Eye (tissue), 1 donor: ENCODE measurements at places on chromosomes 16 and 17.

- no peak for DNase-seq
Observed at GRCh38 chr17:9700754-9701476, 55.6 kb downstream of the USP43 start.

GRCh38 chr17:81711814-81712467 is at the start of gene SLC25A10:
TSS of gene SLC25A10 (plus strand) at chr17:81712284. CDS start at chr17:81712427, 143 bp downstream.
- DNase-seq = peak; percentile 90

GRCh38 chr16:22317625-22318024 is 20.4 kb downstream of the POLR3E start:
- DNase-seq = no peak

- no peak for DNase-seq
Observed at GRCh38 chr16:89200124-89200849, at the start of gene SLC22A31. TSS of gene SLC22A31 (minus strand) at chr16:89200537. CDS start at chr16:89200501, 36 bp downstream.

DNA sequence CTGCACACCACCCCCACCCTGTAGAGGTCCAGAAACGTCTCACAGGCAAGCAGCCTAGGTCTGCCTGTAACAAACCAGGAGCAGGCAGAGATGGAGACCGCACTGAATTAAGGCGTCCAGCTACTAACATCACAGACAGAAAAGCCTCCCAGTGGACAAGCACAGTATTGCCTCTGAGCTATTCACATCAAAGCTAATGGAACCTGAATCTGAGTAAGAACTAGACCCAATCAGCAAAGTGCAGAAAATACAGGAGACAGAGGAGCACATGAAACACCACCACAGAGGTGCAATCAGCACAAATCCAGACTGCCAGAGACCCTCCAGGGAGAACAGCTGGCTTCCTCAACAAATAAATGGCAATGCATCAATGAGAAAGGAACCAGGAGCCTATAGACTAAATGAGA is 22.2 kb upstream of the PEMT start:
- peak; percentile 90 for DNase-seq

DNA sequence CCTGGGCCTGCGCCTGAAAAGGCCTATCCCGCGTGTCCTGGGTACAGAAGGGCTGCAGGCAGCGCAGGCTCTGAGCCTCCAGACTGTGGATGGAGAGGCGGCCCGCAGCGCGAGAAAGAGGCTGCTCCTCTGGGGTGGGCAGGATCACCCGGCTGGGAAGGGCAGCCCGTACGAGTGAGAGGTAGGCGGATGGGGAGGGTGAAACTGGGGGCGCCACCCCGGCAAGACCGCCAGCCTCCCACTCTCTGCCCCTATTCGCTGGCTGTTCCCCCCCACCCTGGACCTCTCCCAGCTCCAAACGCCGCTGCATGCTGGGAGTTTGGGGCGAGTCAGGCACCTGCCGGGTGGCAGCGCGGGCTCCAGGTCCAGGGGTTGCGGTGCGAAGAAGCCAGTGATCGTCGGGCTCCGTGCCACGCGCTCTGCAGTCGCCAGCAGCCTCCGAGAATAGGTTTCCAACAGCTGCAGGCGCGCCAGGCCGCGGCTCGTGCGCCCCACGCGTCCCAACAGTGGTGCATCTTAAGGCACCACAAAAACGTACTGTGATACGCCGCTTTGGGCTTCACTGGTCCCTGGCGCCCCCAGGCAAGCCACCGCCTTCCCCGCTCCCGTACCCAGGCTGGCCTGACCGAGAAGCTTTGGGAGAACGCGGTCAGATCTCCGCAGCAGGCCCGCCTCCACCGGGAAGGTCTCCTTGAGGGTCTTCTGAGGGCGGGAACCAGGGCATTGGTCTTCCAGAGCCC is 1.1 kb downstream of the NOXO1 start:
- peak; percentile 43 for DNase-seq

GRCh38 chr17:74528491-74529199 is 2.6 kb downstream of the CD300LB start:
- no peak for DNase-seq
